ENCODE measurements at places on chromosomes 2 and 18. TPM values are rescaled to one million over a fixed set of nuclear protein-coding genes. Genes with fewer than 3 reads are reported as not detected.
A peak's percentile ranks its signal among the peaks of the same experiment; 100 is the strongest.

- no peak for DNase-seq
Measured at GRCh38 chr18:74897971-74898657, 300.4 kb downstream of the ZNF407 start.

ZNF385B gene
- not detected for total RNA-seq

GRCh38 chr2:12424809-12425208 is 291.9 kb upstream of the TRIB2 start:
- no peak for DNase-seq

GPR45 gene
- total RNA-seq: not detected

DNA sequence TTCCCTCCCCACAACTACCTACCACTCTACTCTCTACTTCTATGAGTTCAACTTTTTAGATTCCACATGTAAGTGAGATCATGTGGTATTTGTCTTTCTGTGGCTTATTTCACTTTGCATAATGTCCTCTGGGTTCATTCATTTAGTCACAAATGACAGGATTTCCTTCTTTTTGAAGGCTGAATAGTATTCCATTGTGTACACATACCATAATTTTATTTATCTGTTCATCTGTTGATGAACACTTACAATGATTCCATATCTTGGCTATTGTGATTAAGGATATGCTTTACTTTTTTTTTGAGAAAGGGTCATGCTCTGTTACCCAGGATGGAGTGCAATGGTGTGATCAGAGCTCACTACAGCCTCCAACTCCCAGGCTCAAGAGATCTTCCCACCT is 73.6 kb downstream of the ICA1L start:
- DNase-seq: no peak

AQP12B gene
- total RNA-seq: not detected

MC2R gene
- total RNA-seq: not detected

CNGA3 gene
- total RNA-seq: not detected

GRCh38 chr2:231662028-231662810 is 46.1 kb upstream of the PTMA start:
- DNase-seq: peak; percentile 99

DNA sequence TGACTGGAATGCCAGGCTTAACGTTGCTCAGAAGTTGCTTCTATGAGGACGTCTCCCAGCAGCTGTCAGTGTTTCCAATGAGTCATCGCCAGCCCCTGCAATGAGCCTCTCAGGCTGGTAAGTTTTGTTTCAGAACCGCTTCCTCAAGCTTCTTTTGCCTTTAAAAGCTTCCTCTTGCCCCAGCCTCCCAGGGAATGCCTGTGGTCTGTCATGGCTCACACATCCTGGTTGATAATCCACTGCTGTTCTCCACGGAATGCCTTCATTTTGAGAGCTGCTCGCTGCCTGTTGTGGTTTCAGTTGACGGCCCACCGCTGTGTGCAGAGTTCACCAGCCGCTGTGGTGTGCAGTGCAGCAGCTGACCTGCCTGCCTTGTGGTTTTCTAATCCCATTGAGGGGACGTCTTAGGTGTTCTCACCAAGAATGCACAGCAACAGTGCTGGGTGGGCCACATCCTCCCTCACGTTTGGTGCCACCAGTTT is 96.4 kb downstream of the RTP5 start:
- no peak for DNase-seq

TEX44 gene
- not detected for total RNA-seq

CNDP1 gene
- total RNA-seq: not detected

PECR gene
- 20.6 TPM for total RNA-seq

- DNase-seq: no peak
Measured at GRCh38 chr2:20615466-20616241, 35.2 kb downstream of the HS1BP3 start.

DNA sequence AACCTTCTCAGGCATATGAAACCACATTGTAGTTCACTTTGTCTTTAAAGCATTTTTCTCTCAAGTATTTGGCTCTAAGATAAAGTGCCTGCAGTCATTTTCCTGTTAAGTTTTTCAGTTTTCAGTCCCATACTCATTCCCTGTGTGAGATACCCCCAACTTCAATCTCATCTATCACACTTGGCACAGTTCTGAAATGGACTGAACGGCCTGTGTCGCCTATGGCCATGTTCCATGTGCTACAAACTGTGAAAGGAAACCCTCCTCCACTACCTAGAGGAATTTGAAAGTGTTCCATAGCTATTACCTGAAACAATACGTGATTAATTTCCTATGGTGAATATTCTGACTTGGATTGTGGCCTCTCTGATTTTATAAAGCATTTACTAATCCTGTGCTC is 319.1 kb downstream of the CTNNA2 start:
- no peak for DNase-seq

PMAIP1 gene
- 37.5 TPM for total RNA-seq
